Activated naive CD4-positive, alpha-beta T cell treated with anti-CD3 and anti-CD28 coated beads, Interleukin-2, amount 50 U/mL, for 16 hours (primary cell): ENCODE measurements at places on chromosomes 1 and 21.

GRCh38 chr1:74343216-74343615, 108.0 kb downstream of the TNNI3K start:
- no peak for DNase-seq

- DNase-seq: no peak
Measured at GRCh38 chr1:57252597-57253294, 171.1 kb downstream of the DAB1 start.

- no peak for DNase-seq
Measured at GRCh38 chr1:111837393-111837792, 81.7 kb downstream of the DDX20 start.

GRCh38 chr1:86460998-86461397, 7.7 kb upstream of the CLCA1 start:
- no peak for DNase-seq

- no peak for DNase-seq
Measured at GRCh38 chr1:219324629-219325367, 151.1 kb downstream of the LYPLAL1 start.

DNA sequence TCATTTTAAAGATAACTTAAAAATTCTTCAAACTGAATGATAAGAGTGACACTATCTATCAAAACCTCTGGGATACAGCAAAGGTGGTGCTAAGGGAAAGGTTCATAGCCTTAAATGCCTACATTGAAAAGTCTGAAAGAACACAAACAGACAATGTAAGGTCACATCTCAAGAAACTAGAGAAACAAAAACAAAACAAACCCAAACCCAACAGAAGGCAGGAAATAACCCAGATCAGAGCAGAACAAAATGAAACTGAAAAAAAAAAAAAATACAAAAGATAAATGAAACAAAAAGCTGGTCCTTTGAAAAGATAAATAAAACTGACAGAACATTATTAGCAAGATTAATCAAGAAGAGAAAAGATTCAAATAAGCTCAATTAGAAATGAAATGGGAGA, 6.8 kb downstream of the ODF2L start:
- no peak for DNase-seq

- DNase-seq: no peak
Measured at GRCh38 chr1:159866066-159866465, 3.6 kb upstream of the VSIG8 start.

GRCh38 chr1:53718443-53718842, 20.5 kb downstream of the GLIS1 start:
- no peak for DNase-seq

DNA sequence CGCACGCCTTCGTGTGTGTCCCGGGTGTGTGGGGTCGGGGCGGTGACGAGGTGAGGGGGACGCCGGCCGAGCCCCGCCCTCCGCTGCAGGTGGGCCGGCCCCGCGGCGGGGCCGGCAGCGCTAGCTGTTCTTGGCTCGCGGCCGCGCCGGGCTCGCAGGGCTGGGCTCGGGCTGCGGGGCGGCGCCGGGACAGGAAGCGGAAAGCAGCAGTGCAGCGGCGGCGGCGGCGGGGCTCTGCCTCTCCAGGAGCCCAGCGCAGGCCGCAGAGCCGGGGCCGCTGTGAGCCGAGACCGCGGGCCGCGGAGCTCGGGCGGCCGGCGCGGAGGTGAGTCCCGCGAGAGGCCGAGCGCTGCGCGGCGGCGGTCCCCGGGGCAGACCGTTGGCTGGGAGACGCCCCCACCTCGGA, at the start of gene VANGL1:
VANGL1 (plus strand) TSS at position 209 of the 406 bp plus-strand sequence. CDS start 9,444 bp downstream, outside the sequence.
- DNase-seq: peak; percentile 24

DNA sequence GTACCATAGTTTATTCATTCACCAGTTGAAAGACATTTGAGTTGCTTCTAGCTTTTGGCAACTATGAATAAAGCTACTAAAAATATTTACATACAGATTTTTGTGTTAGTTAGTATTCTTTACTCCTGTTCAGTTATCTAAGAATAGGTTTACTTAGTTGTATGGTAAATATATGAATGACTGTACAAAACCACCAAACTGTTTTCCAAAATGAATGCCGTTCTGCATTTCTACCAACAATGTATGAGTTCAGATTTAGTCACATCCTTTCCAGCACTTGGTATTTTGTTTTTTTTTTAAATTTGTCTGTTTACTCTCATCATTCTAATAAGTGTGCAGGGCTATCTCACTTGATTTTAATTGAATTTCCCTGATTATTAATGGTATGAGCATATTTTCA, 3.4 kb upstream of the KIFAP3 start:
- no peak for DNase-seq

- no peak for DNase-seq
Measured at GRCh38 chr21:22804151-22804550, 1805.9 kb downstream of the NCAM2 start.

DNA sequence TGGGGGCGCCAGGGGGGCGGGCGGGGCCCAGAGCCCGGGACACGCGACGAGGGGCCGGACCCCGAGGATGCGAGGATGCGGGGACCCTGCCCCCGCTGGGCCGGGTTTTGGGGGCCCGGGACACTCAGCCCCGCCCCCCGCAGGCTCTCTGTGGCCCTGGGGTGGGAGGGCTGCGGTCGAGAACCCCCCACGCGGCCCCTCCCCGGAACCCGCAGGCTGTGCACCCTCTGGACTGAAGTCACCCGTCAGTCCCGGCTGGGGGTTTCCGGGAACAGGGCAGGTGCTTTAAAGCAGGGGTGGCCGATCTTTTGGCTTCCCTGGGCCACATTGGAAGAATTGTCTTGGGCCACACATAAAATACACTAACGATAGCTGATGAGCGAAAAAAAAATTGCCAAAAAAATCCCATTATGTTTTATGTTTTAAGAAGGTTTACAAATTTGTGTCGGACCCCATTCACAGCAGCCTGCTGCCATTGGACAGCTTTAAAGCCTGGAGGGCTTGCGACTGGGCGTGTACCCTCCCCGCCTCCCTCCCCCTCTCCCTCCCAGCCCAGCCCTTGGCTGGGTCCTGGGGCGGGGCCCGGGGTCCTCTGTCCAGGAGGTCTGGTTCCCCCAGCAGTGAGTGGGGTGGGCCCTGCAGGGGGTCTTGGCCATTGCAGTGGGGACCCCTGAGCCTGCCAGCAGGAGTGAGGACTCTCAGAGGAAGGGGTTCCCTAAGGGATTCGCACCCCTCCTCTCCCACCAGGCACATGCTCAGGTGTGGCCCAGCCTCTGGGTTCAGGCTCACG, 21.6 kb upstream of the C1orf159 start:
- peak; percentile 67 for DNase-seq

DNA sequence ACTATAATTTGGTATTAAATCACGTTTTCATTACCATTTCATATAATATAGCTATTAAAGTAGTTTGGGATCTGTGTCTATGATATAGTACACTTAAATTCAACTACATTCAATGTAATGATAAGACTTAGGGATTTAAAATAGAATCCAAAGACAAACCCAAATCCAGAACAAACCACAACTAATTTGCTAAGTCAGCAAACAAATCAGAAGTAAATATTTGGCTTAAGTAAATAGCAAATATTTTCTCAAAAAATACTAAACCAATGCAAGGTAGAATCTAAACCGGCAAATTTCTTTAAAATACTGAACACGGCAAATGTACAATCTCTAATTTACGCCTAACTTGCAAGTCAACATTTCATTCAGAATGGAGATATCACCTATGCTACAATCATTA, 16.8 kb downstream of the YY1AP1 start:
- DNase-seq: no peak

GRCh38 chr1:210236386-210236839, 3.8 kb downstream of the SERTAD4 start:
- no peak for DNase-seq

DNA sequence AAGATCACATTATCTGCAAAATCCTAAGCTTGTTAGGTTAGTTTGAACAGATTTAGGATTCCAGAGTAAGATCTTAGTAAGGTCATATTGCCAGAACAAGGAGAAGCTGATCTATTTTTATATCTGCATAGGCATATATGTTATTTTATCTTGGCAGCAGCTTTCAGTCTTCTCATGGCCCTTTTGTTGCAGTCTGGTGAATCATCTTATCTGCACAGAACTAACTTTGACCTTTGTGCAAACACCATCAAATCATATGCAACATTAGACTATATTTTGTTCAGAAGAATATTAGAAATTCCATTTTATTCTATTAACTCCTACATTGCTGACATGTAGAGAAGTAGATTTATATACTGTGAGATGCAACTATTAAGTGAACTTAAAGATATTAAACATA, 107.3 kb downstream of the CLEC20A start:
- DNase-seq: no peak

DNA sequence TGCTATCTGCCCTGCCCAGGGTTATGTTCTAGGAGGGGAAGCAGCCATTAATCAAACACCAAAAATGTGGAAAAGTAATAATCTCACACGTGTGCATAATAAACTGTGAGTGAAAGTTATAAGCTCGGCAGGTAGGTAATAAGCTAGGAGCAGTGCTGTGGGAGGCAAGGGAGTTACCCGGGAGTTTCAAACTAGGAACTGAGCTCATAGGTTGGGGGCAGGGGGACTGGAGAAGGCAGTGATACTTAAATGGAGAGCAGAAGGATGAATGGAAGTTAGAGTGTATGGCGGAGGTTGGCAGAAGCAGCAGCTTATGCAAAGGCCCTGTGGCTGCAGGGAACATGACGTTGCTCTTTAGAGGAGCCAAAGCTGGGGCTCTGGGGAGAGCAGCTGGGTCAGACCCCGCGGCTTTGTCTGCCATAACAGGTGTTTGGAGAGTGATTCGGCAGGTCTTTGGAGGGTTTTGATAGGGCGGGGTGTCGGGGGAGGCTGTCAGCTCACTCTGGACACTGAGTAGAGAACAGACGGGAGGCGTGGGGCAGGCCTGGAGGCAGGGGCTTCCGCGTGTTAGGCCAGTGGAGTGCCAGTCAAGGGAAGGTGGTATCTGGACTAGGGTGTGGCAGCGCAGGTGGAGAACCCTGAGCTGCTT, 20.0 kb downstream of the PTPRF start:
- no peak for DNase-seq

DNA sequence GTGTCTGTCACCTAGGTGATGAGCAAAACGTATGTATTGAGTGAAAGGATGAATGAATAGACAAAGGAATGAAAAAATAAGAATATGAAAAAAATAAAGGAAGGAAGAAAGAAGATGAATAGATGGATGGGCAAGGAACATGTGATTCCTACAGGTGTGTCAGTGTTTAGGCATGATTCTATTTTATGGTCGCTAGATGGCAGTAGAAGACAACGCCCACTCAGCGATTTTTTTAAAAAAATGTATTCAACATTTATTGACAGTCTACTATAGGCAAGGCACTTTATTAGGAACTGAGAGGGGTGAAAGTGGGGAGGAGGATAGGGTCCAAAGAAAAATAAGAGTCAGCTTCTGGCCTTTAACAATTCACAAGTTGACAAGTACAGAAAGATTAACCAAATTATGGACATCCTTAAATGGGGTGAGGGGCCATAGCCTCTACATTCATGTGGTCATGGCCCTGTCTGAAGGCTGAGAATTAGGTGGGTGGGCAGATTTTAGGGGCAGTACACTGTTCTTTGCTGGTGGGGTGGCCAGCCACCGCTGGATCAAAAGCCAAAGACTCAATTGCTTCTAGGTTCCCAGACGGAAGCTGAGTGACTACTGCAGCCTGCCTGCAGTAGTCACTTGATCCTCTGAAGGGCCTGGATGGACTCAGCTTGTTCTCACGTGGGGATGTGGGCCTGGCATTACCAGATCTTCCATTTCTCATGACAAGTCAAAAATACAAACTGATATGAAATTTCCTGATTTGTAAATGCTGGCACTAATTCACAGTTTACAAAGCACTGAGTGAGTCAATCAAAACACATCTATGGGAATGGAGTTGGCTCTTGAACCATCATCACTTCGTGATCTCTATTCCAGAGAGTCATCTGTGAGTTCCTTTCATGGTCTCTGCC, 83.9 kb downstream of the FASLG start:
- no peak for DNase-seq

DNA sequence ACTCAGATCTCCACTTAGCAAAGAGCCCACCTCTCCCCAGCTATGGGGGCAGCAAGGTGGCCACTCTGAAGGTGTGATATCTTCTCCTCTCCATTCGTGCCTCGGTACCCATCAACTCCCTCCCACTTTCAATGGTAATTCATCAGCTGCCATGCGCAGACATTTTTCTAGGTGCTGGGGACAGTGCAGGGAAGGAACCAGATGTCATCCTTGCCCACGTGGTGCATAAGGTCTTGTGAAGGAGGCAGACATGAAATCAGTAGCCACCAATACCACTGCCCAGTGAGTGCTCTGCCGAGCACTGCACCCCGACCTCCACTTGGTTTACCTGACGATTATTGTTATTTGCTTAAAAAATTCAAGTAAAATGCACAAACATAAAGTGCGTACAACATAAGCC, 76.3 kb upstream of the CSF3R start:
- no peak for DNase-seq

GRCh38 chr1:119015547-119015946, 27.4 kb upstream of the TBX15 start:
- DNase-seq: no peak

- no peak for DNase-seq
Measured at GRCh38 chr1:29540801-29541357, 304.6 kb downstream of the PTPRU start.

GRCh38 chr1:203199816-203200571, 13.5 kb upstream of the CHI3L1 start:
- no peak for DNase-seq

- no peak for DNase-seq
Measured at GRCh38 chr1:36570006-36570405, 87.3 kb upstream of the CSF3R start.

- no peak for DNase-seq
Measured at GRCh38 chr1:234554698-234555311, 55.2 kb downstream of the IRF2BP2 start.

GRCh38 chr1:56754708-56755479, 64.3 kb downstream of the FYB2 start:
- no peak for DNase-seq

GRCh38 chr1:226344441-226345259, 35.7 kb upstream of the LIN9 start:
- DNase-seq: no peak

DNA sequence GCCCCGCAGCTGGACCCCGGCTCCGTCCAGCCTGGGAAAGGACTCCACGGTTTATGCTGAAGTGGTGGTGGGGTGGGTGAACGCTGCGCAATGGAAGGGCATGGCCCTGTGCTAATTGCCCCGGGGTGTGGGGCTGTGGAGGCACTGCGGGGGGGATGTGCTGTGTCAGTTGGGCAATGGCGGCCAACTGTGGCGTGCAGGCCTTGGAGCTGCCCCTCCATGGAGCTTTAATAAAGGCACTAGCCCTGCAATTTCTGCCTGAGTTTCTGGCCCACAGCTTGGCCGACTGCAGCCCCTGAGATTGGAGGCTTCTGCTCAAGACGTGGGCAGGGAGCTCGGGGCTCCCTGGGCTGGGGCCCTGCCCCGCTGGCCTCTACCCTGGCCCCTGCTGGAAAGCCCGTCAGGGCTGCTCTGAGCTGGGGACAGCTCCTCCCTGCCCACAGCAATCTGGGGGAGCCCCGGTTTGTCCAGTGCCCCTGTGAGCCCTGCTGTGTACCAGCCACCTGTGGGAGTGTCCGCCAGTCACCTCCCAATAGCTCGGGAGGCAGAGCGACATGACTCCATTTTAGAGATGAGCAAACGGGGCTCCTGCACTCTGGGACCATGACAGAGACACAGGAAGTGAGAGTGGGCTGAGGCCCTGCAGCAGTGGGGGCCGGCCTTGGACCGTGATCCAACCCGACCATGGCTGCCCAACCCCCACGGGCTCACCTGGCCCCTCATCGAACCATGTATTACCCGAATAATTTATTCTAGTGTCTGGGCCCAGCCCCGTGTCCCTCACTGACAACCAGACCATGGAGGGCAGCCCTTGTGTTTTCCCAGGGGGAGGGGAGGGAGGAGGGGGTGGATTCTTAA, 8.7 kb upstream of the TNFRSF14 start:
- DNase-seq: peak; percentile 40
